ENCODE measurements at places on chromosomes 3 and 15. TPM values are rescaled to one million over a fixed set of nuclear protein-coding genes. Genes with fewer than 3 reads are reported as not detected.

DNA sequence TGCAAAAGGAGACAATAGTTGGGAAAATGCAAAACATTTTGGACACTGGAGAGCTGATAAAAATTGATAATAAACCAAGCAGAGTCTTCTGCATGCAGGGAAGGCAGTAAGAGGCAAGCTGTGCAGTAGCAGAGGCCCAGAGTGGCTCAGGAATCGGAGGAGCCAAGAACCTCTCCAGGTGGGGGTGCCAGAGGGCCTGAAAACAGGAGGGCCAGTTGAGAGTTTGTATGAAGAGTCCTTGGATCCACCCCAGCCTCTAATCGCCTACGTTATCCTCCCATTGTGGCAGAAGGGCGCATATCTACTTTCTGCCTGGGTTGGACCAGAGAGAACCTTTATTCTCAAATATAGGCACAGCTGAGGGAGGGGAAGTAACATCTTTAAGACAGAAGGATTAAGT is 48.9 kb upstream of the RBP1 start:
- peak; percentile 58 for DNase-seq

GOLGA8T gene
- not detected for polyA plus RNA-seq

GRCh38 chr3:123319760-123320159 is 118.0 kb downstream of the SEC22A start:
- DNase-seq, result peak; percentile 69

DNA sequence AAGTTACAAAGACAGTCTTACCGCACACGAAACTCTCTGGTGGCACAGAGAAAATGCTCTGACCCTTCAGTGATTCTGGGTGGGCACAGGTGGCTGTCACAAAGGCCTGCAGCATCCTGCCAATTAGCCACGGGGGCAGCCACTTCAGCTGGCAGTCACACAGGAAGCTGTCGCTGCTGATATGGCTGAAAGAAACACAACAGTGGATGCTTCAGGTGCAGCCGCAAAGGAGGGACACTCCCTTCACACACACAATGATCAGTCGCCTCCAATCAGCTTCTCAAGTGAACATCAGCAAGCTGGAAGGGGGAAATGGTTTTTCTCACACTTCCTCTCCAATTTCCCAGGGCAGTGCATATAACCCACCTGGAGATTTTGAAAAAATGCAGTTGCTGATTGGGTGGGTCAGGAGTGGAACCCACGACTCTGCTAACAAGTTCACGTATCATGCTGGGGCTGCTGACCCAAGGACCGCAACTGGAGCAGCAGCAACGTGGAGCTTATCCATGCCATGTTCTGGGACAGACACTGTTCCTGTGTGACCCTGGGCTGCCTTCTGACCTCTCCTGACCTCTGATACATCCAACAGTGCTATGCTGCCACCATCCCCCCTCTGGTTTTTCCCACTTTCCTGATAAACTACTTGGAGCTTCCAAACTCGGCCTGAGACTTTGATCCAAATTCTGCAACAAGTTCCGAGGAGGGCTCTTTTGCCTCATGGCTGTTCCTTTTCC is 106.6 kb downstream of the LRIG1 start:
- no peak for DNase-seq

- no peak for DNase-seq
Observed at GRCh38 chr3:101902041-101902440, 52.7 kb downstream of the NFKBIZ start.

- DNase-seq, result no peak
Observed at GRCh38 chr3:20080956-20081554, 40.8 kb downstream of the KAT2B start.

GRCh38 chr15:71252044-71252739 is 136.9 kb downstream of the THSD4 start:
- no peak for DNase-seq

SLC6A11 gene
- polyA plus RNA-seq, result not detected

SLC12A8 gene
- polyA plus RNA-seq, result 3.1 TPM
